ENCODE measurements at places on chromosomes 16 and 17.

- no peak for DNase-seq
These were observed 104.5 kb upstream of the CIBAR2 start for GRCh38 chr16:85216522-85217375.

DNA sequence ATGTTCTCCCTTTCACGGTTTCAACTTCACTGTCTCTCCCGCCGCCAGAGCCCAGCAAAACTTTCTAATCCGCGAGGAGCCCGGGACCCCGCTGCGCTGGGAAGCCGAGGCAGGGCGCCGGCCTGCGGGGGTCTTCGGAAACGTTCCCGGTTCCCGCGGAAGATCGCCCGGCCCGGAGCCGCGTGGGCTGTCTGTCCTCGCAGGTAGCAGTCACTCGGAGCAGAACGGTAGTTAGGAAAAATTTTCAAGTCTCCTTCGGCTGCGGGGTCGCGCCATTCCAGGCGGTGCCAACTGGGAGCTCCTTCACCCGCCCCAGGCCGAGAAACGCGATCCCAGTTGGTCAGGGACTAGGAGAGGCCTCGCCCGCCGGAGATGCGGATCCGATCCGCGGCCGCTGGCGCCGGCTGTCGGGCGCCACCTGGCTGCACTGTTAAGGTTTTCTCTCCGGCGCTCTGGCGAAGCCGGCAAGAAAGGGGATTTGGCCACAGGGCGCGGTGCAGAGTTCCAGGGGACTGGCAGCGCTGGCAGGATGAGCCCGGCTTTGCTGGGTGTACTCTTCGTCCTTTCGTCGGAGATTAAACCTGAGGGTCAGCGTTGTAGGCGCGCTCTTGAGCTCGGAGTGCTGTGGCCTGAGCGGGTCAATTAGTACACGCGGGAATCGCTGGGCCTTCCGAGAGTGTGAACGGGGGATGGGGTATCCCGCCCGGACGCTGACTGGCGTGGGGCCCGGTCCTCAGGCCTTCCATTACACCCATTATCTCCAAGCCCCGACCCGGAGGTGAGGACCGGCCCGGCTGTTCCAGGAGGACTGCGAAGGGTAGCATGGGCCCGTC lies 135.4 kb downstream of the KCNJ12 start:
- peak; percentile 82 for DNase-seq

- DNase-seq: no peak
These were observed 20.9 kb upstream of the STH start for GRCh38 chr17:45977976-45978626.

DNA sequence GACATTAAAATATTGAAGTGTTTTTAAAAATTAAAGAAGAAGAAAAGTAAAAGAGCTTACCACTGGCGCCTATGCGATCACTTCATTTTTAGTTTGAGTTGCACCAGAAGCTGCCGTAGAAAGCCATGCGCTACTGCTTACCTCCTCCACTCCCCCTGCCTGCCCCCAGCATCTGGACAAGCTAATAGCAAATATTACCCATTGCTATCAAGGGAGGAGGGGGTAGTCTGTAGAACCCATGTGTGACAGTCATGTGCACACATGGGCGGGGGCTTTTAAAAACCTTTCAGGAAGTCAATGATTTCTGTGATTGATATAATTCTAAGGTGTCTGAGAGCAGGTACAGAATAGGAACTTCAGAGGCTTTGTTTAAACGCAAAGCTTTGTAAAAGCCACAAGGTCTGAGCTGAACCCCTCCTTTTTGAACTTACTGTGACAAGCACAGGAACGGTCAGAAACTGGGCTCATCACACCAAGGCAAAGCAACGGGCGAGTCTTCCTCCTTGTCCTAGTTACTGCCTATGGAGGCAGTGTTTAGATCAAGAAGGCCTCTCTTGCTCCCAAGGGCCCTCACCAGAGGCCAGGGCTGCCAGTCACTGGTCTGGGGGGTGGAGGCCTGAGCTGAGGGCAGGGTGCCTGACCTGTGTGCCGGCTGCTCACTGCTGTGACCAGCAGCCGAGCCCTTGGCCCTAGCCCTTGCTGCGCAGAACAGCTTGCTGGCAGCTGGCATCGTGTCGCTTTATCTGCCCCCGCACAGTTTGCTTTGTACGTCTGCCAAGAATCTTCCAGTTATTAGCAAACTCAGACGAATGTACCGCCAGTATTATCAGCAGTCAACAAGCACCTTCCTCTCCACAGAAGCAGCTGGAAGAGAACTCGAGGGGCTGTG lies 15.0 kb downstream of the GINS2 start:
- peak; percentile 48 for DNase-seq

GRCh38 chr16:57591870-57592485 lies 36.5 kb upstream of the ADGRG1 start:
- no peak for DNase-seq

DNA sequence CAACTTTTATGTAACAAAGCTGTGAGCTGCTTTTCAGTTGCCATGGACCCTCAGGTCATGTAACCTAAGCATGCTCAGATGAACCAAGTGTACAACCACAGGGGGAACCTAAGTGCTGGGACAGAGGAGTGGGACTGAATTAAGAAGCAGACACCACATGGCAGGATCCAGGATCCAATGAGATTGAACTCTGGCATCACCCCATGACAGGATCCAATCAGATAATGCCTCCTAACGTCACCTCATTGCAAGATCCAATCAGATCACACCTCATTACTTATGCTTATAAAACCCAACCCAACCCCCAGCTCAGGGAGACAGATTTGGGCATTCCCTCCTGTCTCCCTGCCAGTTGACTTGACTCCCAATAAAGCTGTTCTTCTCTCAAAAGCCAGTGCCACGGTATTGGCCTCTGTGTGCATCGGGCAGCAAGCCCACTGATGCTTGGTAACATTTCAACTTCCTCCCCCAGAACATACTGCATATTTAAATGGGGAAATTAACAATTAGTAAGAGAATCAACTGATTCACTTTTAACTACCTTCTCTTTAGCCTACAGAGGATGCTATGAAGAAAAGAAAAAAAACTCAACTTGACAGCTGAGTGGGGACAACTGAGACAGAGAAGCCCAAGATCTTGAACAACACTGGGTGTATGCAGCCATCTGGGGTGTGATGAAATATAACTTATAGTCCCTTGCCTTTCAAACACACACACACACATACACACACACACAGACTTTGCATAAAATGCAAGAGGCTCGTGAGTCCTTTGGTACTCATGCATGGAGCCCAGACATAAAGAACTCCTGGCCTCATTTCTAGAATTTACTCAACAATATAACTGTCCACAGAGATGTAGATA lies 148.4 kb downstream of the SLC39A11 start:
- DNase-seq: no peak

DNA sequence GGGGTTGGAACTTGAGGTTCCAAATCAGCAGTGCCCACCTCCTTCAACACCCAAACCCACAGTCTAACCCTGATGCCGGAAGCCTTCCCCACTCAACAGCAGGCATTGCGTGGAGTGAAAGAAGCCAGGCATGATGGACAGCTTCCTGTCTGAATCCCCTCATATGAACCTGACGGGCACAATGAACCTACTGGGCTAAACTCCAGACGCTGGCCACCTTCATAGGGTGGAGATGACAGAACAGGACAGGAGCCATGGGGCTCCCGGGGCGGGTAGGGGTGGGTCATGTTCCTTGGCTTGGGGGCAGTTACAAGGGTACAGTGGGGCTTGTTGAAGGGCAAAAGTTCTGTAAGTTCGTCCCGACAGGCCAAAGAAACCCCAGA lies 460 bp upstream of the HSBP1 start:
- no peak for DNase-seq

DNA sequence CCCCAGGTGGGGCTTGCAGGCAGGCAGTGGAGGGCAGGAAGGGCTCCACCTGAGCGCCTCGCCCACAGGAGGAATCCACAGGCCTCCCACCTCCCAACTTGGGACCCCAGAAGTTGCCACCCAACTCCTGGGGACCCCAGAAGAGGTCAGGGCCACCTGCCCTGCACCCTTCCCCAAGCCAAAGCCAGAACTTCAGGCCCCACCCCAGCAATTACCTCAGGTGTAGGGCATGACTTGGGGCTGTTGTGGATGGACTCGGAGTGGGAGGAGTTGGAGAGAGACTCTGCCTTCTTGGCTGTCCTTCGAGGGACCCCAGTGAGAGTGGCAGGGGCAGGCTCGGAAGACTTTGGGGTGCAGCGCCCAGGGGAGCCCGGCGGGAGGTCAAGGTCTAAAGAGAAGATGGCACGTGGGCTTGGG lies 10.5 kb downstream of the TSPOAP1 start:
- DNase-seq: no peak

- peak; percentile 72 for DNase-seq
These were observed 14.4 kb downstream of the DNAJC7 start for GRCh38 chr17:42002792-42003301.

DNA sequence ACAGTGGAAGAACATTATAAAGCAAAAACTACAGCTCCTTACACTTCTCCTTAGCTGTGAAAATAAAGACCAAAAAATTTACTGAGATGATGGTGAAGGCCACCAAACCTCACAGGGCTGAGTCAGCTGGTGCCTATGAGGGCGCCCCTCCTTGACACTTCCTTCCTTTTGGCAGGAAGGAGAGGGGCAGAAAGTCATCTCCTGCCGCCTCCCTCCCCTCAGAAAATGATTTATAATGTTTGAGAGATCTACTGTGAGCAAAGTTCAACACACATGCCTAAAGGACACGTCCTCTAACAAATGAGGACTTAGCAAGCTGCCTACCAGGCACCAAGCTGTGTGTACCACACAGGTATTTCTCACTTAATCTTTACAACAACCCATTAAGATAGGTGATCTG lies 245.7 kb downstream of the PRKCA start:
- peak; percentile 70 for DNase-seq

DNA sequence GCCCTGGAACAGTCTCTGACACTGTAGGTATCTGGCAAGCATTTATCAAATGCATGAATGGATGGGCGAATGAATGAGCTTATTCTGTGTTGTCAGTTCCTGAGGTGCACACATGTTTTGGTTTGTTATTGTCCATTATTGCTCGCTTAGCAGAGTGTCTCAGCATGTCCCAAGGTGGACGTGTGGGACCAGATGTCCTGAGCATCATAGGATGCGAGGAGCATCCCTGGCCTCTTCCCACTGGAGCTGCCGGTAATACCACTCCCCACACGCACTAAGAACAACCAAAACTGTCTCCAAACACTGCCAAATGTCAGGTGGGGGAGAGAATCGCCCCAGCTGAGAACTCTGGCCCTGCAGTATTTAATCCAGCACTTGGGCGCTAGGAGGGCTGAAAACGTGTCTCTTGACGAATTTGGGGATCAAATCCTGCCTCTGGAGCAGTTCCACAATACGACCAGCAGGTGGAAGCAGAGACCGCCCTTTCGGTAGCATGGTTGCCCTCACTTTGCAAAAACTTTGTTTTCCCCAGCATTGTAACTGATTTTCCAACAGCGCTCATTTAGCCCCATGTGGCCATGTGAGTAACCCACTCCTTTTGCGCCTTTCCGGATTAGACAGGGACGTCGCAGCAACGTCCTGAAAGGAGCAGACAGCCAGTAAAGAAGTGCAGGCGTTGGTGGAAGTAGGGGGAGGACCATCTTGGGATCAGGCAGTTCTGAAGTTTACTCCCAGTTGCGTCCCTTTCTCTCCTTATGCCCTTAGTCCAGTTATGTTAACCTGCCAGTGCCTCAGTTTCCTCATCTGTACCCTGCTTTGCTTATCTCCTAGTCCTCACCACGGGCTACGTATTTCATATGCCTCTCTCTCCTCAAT lies 22.7 kb downstream of the TMEM114 start:
- DNase-seq: peak; percentile 89

DNA sequence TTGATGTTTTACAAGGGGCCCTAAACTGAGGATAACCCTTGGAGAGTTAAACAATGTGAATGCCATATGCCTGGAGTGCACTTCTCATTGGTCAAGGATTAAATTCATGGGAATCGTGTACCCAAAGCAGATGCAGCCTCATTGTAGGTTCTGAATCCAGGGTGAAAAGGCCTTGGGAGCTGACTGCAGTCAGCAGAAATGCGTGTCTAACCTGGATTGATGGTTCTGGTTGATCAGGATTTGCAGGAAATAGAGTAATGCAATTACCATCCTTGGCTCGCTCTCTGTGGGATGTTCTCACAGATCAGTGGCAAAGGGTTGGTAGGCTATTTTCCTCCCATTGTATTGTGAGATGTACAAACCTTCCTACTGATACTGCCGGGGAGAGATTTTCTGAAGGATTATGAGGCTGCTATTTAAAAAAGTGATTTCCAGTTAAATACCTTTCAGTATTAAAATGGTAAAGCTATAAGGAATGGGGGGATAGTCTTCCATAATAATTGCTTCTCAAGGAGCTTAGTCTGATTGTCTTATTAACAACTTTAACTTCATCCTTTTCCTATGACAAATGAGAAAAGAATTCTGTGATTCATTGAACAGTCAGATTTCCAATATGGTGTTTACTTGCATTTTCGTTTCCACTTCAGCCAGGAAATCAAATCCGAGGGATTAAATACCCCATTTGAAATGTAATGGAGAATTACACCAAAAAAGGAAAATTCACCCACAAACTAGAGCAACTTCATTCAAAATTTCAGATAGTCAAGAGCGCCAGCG lies 1028.1 kb upstream of the EEF2KMT start:
- DNase-seq: peak; percentile 75

- DNase-seq: peak; percentile 61
These were observed 102.5 kb upstream of the TMEM97 start for GRCh38 chr17:28216528-28216927.

GRCh38 chr17:6779411-6779810 lies 3.4 kb downstream of the FBXO39 start:
- no peak for DNase-seq

- peak; percentile 72 for DNase-seq
These were observed 45.6 kb downstream of the ERN1 start for GRCh38 chr17:64084086-64084939.

GRCh38 chr17:47955497-47956461 lies 1.9 kb downstream of the PRR15L start:
- no peak for DNase-seq

DNA sequence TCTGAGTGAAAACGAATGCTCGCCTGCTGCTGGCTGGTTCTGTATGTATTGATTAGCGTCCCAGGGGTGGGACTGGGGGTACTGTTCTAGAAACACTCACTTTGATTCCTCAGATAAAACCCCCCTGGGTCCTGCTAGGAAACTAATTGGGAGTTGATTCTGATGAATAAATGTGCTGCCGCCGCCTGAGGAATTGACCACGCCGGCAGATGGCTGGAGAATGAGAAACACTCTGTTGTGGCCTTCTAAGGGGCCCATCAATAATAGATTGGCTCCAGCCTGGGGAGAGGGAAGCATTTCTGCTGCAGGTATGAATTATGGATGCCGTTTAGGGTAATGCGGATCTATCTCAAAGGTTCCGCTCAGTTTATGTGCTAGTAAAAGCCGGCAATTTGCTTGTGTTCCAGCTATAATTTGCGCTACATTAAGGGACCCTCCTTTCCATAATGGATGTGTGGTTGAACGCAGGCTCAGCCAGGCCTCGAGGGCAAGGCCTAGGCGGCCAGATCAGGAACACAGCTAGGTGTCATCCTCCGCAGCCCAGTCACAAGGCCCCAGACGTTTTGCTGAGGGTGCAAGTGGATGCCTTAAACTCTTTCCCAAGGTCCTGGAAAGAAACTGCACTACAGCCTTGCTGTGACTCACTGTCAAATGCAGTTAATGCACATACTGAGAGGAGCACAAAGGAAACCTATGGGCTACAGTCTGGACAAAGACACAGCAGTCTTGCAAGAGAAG lies 132.2 kb upstream of the HS3ST2 start:
- DNase-seq: peak; percentile 15
